ENCODE measurements at places on chromosomes 16 and 17.

GRCh38 chr16:88988980-88989811 is 12.2 kb upstream of the CBFA2T3 start:
- DNase-seq: no peak

GRCh38 chr16:68902003-68902968 is 59.0 kb downstream of the TANGO6 start:
- DNase-seq: peak; percentile 37

DNA sequence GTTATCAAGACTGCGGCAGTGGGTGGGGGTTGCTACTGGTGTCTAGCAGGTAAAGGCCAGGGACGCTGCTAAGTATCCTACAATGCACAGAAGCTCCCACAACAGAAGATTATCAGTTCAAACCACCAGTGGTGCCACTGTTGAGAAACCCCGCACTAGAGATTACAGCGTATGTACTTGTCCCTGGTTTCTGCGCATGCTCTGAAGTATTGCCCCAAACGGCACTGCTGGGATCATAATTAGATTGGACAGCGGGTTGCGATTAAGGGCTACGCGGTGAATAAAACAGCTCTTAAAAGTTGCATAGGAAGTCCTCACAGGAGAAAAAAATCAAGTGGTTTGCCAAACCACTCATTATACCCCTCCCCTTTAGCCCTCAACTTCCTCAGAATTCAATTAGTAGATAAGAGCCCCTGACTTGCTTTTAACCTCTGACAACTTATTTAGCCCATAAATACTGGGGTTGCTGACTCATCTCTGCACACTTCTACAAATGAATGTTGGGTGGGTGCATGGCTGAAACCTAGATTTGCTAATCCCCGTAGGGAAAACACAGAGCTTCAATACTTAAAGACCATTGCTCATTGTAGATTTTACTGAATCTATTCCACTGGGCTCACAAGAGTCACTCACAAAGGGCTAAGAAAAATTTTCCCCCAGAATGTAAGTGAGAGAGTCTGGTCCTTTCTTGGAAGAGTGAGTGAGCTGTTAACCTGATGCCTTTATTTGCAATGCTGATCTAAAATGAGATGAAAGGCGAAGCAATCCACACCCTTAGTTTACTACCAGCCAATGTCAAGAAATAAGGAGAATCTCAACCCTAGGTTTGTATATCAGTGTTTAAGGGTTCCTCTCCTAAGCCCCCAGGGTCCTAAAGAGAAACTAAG is 91.8 kb downstream of the RGS9 start:
- peak; percentile 89 for DNase-seq

DNA sequence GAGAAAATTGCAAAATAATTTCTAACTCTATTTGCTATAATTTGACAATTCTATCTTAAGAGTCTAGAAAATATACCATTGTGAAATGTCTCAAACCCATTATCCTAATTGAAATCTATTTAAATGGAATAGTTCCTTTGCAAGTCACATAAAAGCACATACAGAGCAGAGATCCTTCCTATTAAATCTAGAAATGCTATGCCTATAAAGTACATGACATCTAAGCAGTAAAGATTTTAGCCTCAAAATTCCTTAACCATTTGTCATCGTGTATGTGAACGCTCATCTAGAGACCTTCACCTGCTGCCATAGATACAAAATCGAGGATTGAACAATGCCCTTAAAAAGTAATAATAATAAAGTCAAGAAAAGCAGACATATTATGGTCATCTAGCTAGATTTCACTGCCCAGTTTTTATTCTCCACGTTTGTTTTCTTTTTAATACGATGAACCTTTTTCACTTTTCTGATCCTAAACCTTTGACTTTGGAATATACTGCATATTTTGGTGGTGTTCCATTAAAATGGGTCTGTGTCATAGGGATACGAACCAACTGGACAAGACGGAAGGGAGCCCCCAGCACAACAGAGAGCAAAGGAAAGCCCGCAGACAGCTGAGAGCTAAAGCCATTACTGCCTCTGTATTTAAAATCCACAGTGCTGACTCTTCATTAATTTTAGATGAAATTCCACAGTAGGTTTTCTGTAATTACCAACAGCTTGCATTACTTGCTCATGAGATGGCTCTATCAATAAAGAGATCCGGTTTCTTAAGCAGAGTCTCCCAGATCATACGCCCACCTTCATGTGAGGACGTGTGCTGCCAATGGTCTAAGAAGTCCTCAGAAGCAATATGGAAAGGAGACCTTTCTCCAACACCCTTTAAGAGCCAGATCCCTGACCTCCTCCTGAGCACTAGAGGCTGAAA is 17.6 kb downstream of the TEX2 start:
- no peak for DNase-seq

- no peak for DNase-seq
These were observed 16.1 kb upstream of the SPATA32 start for GRCh38 chr17:45277992-45278391.

GRCh38 chr17:49741009-49741691 is 22.8 kb downstream of the FAM117A start:
- no peak for DNase-seq

DNA sequence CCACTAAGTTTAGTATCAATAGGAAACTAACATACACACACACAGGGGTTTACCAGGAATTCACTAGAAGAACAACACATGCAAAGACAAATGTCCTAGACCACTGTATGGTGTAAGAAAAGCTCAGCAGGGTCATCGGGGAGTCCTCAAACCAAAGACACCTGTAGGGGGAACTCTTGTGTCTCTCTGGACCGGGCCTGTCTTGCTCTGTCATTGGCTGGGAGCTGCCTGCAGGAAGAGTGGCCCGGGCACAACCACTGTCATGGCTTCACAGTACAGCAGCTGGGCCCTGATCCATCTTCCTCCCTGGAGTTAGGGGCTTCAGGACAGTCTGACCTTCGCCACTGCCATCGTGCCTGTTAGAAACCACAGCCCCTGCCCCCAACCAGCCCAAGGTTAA is 263.6 kb upstream of the DYNLRB2 start:
- no peak for DNase-seq

GRCh38 chr17:36657763-36658490 is 56.5 kb downstream of the MRM1 start:
- no peak for DNase-seq

DNA sequence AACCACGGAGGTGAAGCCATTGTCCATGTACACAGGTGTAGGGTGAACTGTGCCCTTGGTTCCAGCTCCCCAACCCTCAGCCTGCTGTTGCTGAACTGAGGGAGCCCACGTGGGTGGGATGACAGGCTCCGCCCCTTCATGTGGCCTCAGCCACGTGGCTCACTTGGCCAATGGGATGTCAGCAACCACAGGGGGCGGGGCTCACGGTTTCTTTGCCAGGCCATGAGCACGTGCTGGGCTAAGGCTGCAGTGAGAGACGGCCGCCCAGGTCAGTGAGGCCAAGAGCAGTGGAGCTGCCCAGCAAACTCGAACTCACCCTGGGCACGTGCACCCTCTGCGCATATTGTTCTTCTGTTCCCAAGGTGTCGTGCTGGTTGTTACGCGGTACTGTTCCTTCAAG is 282.6 kb downstream of the IRF8 start:
- DNase-seq: no peak

GRCh38 chr16:76882105-76882504 is 308.9 kb upstream of the MON1B start:
- DNase-seq: no peak

DNA sequence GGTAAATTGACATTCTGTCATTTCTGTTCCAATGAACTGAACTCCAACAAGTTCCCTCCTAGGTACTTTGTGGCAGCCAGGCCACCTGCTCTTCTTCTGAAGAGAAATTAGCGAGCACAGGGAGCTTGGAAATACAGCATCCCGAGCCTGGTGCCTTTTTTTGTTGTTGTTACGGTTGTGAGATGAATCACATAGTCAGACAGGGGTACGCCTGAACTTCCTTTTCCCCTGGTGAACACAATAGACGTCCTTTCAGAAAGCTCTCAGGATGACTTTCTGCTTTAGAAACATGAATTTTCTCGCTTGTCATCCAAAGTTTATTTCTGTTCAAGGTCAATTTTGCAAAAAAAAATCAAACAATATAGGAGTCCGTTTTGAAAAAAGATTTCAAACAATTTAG is 53.9 kb upstream of the XYLT1 start:
- DNase-seq: no peak

DNA sequence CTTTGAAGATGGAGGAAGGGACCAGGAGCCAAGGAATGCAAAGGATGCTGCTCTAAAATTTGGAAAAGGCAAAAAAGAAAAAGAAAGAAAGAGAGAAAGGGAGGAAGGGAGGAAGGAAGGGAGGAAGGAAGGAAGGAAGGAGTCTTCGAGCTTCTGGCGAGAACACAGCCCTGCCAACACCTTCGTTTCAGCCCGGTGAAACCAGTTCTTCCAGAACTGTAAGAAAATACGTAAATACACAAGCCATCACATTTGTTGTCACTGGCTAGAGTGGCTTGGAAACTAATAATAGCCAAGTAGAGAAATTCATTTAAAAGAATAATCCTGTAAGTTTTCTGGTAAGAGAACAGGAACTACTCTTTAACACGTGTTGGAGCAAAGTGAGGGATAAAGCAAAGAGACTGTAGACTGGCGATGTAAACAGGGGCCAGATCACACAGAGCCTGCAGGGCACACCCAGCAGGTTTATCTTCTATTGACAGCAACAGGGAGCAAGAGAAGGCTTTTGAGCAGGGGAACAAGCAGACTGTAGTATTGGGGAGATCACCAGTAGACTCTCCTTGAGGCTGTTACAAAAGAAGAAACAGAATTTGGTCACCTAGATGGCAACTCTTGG is 188.7 kb upstream of the MPHOSPH6 start:
- no peak for DNase-seq

DNA sequence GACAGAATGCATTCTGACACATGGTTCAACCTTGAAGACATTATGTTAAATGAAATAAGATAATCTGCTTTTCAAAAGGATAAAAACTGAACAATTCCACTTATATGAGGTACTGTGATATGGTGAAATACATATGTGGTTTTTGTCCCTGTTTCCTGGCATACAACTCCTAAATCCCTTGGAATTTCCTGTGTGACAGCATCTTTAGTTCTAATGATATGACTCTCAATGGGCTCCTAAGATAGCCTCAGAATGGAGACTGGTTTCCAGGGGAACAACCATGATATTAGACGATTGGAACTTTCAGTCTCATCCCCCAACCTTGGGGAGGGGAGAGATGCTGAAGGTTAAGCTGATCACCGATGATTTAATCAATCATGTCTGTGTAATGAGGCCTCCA is 37.7 kb upstream of the PHLPP2 start:
- DNase-seq: no peak

DNA sequence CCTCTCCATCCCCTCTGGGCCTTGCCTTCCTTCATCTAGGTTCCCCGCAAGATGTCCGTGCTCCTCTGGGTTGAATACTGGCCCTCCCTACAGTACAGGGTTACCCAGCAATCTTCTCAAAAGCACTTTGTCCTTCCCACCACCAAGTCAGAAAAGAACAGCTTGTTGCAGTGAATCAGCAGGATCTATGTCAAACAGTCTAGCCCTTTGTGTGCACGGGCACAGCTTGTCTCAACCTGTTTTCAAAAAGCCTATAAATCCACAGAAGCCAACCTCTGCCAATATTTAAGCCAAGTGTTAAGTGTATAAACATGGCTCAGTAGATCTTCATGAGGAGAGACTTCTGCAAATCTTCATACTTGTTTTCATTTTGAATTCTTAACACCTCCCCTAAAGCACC is 25.2 kb downstream of the C17orf67 start:
- no peak for DNase-seq

DNA sequence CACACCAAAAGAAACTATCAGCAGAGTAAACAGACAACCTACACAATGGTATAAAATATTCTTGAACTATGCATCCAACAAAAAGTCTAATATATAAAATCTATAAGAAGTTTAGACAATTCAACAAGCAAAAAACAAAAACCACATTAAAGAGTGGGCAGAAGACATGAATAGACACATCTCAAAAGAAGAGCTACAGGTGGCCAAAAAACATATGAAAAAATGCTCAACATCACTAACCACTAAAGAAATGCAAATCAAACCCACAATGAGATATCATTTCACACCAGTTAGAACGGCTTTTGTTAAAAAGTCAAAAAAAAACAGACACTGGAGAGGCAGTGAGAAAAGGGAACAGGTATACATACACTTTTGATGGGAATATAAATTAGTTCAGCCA is 348.9 kb upstream of the MAF start:
- no peak for DNase-seq

GRCh38 chr17:72514891-72515290 is 394.1 kb downstream of the SOX9 start:
- no peak for DNase-seq

GRCh38 chr16:48330841-48331192 is 54.4 kb downstream of the SIAH1 start:
- no peak for DNase-seq

Measured in activated CD4-positive, alpha-beta T cell treated with anti-CD3 and anti-CD28 coated beads, Interleukin-2, Interleukin-6, amounts not matched to agents 100 ng/mL and 50 ng/mL, durations not matched to agents 16 hours and 8 hours (primary cell).